ENCODE measurements at places on chromosomes 12 and 14. TPM values are rescaled to one million over a fixed set of nuclear protein-coding genes. Genes with fewer than 3 reads are reported as not detected.

DNA sequence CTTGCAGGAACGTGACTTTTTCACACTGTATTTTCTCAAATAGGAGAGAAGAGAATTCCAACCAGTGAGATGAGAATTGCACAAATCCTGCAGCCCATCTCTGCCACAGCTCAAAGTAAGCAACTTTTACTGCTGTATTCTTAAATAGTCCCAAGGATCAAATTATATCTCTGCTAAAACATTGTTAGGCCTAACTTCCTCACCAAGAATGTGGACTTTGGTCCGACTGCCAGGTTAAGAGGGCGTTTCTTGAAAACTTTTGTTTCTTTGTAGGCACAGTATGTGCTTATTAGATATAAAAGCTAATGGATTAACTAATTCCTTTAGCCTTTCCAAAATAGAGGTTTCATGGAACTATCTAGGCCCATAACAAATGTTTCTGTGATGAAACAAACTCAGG, 61.4 kb upstream of the IFNG-AS1 start:
- no peak for ATAC-seq

DNA sequence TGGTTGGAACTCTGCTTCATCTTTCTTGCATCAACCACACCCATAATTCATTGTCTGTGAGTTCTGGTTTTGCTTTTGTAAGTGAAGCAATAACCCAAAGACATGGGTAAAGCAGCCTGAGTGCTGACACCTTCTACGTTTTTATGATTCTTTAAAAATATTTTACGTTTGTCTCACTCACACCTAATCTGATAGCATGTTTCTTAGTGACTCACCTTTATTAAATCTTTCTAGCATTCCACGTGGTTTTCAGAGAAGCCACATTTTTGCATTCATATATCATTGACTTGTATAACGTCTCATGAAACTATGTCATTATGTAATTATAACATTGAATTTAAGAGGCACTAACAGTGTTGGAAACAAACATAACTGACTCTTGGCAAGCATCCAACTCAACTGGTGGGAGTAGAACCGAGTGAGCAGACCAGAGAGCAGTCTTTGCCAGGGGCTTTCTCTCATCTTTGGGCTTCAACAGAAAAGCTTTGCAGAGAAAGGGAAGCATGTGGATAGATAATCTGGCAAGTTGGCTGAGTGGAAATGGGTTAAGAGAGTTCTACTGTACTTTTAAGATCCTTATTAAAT, 118.8 kb downstream of the TPH2 start:
- ATAC-seq = no peak

DNA sequence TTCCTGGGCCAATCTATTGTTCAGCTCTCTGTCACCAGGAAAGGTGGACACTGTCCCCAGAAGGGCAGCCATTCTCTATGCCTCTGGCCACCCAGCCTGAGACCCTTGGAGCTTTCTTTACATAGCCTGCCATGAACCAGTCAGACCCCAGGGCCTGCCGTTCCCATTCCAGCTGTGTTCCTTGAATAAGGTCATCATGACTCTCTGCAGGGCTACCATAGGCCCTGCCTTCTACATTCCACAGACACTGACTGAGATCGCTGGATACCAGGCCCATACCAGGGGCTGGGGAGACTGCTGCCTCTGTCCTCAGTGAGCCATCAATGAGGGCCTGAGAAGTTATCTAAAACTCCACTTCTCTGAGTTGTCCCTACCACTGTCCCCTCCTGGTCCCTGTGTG, 75.5 kb downstream of the SYNE3 start:
- ATAC-seq = no peak

Gene OR4K1
- not detected for total RNA-seq

All from activated T-helper 17 cell treated with anti-CD3 and anti-CD28 coated beads, Interleukin-2, amount 50 U/mL, for 72 hours (primary cell).